ENCODE measurements at places on chromosomes 16 and 17. TPM values are rescaled to one million over a fixed set of nuclear protein-coding genes. Genes with fewer than 3 reads are reported as not detected.
A peak's percentile ranks its signal among the peaks of the same experiment; 100 is the strongest.

Gene SHBG
- not detected for total RNA-seq

GRCh38 chr16:353404-354290, 1.1 kb upstream of the AXIN1 start:
- peak; percentile 55 for DNase-seq

DNA sequence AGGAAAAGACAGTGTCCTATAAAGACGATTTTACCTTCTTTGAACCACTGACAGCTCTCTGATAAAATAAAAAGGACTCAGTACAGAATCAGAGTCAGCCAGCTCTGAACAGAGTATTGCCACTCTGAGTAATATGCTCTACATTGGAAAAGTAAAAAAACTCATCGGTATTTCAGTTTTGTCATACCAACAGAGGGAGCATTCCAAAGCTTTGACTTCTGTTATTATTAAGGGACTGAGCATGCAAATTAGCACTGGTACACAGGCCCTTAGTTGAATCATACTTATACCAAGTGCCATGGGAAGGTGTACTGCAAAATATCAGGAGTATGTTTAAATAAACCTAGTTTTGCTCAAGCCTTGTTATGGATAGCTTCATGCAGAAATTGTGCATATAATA, 509.0 kb upstream of the KIF2B start:
- DNase-seq, result no peak

DNA sequence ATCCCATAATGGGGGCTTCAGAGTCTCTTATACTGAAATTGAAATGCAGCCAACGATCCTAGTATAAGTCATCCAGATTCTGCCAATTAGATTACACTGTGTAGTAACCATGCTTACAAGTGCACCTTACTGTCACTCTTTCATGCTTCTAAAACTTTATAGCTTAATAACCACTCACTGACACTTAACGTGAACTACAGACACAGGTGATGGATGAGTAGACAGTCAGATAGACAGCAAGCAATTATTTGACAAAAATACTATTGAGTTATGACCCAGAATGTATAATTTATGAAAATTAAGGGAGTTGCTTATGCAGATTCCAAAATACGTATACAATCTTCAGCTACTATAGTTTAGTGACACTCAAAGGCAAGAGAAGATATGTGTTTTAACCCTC, 6.3 kb downstream of the CDH8 start:
- DNase-seq, result no peak

DNA sequence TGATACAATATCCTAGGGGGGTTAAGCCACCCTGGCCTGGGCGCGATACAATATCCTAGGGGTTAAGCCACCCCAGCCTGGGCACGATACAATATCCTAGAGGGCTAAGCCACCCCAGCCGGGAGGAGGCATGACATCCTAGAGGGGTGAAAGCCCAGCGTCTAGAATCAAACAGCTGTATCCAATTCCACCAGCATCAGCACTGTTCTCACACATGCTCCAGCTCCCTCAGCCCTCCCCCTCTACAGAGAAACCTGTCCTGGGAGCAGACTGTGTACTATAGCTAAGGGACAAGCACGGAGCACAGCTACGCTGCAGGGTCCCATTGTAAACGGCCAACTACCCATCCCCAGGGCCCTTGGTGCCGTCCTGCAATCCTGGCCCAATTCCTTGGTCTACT, 6.2 kb downstream of the GINS2 start:
- no peak for DNase-seq

DNA sequence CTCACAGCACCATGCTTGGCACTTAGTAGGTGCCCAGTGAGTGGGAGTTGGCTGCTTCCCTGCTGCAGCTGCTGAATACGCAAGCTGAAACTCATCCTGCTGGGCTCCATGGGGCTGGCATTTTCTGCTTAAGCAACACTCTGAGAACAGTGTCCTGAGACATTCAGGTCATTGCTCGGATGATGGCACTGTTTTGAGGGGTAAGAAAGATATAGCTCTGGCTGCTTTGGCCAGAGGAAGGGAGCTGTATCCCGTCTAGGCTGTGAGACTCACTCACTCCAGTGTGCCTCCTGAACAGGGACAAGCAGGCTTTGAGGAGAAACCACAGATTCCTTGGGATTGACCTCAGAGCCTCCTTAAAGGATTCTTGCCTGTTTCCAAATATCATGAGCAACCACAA, 120.5 kb downstream of the CLEC16A start:
- DNase-seq, result no peak

DNA sequence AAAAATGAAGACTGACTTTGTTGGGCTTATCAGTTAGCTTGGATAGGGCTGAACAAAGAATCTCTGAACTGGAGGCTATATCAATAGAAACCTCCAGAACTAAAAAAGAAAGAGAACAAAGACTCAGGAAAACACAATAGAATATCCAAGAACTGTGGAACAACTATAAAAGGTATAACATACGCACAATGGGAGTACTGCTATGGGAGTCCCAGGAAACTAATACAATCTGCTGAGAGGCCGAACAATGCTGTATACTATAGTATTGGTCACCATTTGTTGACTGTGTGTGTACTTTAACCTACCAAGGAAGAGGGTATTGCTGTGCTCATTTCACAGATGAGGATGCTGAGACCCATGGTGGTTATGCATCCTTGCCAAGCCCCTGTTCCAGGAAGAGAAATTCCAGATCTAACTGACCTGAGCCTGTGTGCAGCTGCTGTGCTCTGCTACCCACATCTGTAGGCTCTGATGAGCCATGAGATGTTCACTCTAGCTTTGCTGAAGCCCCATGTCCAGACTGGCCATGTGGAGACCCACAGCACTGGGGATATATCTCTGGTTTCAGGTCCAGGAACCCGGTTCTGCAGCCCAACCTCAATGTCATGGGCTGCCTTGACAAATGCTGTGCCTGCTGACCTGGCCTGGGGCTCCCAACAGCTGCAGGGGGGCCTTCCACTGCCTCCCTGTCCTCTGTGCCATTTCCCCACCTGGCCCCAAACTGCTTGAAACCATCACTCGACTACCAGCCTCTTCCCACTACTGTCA, 254.3 kb upstream of the TNRC6C start:
- peak; percentile 25 for DNase-seq

Gene ZG16B
- total RNA-seq, result not detected

Gene NPIPB6
- not detected for total RNA-seq

GRCh38 chr16:14057878-14058382, 13.2 kb upstream of the MRTFB start:
- DNase-seq, result no peak

DNA sequence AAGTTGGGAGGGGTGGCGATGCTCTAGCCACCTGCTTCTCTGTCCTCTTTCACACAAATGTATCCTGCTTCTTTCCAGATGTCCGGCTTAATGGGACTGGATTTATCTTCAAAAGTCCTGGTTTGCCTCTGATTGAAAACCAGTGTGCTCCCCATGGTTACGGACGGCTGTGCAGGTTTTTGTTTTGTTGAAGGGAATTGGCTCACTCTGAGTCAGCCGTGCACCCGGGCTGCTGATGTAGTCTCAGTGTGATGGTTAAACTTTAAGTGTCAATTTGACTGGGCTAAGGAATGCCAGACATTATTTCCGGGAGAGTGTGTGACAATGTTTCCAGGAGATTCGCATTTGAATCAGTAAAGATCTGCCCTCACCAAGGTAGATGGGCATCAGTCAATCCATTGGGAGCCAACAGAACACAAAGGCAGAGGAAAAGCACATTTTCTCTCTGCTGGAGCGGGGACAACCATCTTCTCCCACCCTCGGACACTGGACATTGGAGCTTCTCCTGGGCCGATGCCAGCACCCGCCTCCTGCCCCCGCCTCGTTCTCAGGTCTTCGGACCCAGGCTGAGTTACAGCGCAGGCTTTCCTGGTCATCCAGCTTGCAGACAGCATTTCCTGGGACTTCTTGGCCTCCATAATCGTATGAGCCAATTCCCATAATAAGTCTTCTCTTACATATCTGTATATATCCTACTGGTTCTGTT, 126.9 kb upstream of the TNRC6C start:
- no peak for DNase-seq
